CD4-positive, alpha-beta T cell treated with Interleukin-6 for 4 hours (primary cell): ENCODE measurements at places on chromosomes 7 and 10.
A peak's percentile ranks its signal among the peaks of the same experiment; 100 is the strongest.

- DNase-seq = no peak
These were observed 22.8 kb upstream of the CABCOCO1 start for GRCh38 chr10:61639952-61640351.

GRCh38 chr10:43090188-43090587, 13.3 kb downstream of the RET start:
- DNase-seq = no peak

DNA sequence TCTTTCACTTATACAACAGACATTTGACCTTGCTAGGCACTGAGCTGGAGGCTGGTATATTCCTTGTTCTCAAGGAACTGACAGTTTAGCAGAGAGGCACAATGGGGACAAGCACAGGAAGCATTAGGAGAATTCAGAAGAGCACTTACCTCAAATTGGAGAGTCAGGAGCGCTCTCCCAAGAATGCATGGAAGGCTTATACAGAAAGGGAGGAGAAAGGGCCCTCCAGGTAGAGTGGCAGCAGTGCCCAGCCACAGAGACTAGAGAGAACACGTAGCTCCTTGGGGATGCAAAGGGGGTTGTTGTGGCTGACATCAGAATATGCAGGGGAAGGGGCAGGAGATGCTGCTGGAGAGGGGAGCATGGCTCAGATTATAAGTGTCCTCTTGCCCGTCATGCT, 78.2 kb upstream of the MKLN1 start:
- DNase-seq = no peak

DNA sequence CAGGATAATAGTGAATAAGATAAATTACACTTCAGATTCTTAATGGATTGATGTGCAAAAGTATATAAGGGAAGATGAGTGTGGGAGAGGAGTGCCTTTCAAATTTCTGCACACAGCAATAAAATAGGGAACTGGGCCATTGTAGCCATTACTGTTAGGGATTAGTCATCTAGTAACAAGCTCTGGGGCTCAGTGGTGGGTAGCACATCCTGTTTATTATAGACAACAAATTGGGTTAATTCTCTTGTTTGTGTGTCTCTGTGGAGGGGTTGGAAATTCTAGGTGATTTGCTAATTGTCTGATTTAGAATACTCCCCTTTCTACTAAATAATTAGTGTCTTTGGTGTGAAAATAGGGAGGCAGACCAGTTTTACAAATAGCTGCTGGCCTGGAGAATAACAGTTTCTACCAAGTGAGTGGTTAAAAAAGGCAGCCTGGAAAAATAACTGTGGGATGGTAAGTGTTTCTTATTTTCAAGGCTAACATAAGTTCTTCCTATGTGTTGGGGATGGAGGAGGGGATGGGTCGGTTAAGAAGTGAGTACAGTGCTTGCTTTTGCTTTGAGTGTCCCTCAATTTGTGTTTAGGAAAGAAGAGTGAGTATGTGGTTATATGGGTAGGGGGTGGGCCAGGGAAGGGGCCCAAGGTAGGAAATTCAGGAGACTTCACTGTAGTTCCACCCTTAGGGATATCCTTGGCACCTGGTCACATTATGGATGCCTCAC, 43.3 kb upstream of the TMEM248 start:
- no peak for DNase-seq

GRCh38 chr7:98222533-98223195, 11.4 kb downstream of the BHLHA15 start:
- no peak for DNase-seq

DNA sequence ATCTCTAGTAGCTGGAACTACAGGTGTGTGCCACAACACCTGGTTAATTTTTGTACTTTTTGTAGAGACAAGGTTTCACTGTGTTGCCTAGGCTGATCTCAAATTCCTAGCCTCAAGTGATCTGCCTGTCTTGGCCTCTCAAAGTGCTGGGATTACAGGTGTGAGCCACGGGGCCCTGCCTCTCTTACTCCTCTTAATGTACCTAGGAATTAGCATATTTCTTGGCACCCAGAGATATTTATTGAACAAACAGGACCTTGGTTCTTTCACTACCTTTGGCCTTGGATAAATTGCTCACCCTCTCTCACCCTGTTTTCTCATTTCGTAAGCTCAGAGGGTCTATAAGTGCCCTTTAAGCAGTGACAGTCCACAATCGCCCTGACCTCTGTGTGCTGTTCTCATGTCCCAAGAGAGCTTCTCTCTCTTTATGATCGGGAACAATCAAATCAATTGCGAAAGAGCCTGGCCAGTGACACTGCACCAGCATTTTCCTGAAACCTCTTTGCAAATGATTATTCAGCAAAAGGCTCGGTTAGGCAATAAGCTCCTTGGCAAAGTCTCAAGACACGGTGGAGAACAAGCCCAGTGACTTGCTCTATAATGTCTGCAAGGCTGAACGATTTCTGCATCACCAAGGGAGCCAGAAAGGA, 117.7 kb downstream of the APBB1IP start:
- DNase-seq = no peak

- DNase-seq = no peak
These were observed 15.2 kb upstream of the PRPF18 start for GRCh38 chr10:13571541-13571940.

GRCh38 chr7:142134909-142135308, 23.4 kb downstream of the MGAM2 start:
- DNase-seq = no peak

DNA sequence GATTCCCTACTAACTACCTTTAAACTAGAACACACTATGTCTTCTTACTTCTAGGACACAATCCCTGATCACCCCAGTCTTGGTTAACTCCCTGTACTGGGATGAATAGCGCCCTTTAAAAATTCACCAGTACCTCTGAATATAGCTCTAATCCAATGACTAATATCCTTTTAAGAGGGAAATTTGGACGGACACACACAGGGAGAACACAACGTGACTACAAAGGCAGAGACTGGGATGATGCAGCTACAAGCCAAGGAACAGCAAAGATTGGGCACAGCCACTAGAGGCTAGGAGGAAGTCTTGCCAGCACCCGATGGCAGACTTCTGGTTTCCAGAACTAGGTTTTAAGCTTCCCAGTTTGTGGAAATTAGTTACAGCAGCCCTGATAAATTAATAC, 81.4 kb downstream of the MALSU1 start:
- no peak for DNase-seq

DNA sequence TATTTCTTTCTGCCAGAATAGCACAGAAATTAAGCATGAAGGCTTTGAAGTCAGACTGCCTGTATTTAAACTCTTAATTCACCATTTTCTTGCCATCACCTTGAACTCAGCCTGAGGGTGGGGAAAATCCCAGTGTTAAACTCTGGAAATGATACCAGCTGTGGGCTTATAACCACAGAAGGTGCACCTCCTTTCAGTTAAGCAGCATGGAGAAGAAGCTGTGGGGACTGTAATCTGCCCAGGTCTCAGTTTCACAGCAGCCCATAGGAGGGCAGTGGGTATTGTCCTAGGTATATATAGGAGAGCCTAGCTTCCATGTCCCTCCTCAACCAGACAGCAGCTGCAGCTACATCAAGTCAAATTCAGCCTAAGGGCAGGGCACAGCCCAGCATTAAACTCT, 241.6 kb downstream of the HPSE2 start:
- DNase-seq = no peak

DNA sequence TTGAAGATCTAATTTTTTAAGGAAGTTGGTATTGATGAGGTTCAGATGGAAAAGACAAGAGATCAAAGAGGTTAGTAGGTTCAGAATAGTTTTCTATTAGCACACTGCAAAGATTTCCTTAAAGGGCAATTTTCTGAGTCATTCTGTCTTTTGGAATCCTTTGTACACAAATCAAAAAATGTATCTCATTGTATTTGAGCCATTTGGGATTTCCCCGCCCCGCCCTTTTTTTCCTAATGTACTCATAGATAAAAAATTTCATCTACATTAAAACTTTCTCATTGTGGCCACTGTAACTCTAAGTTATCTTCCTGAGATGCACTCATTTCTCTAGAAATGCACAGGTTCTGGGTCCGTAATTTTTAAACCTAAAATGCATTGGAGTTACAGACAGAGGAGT, 12.1 kb downstream of the GIMAP6 start:
- no peak for DNase-seq

DNA sequence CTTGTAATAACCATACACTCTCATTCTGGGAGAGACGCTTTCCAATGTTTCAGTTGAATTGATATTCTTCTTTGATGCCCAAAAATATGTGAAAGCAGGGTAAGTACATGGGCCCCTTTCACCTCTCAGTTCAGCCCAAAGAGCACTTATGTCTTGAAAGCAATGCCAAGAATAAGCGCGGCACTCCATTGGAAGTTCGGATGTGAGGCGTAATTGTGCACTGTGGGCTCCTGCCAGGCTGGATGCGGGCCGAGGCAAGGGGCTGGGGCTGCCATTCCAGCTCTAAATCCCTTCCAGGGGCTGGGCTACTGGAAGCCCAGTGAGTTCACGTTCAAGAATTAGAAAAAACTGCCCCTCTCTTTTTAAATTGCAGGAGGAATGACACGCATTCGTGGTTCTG, 113.8 kb downstream of the EBF3 start:
- DNase-seq = no peak

GRCh38 chr7:4616116-4616515, 66.0 kb upstream of the FOXK1 start:
- no peak for DNase-seq

- no peak for DNase-seq
These were observed 256.5 kb upstream of the PPP2R2D start for GRCh38 chr10:131644289-131644688.

GRCh38 chr7:11239316-11239715, 265.6 kb downstream of the PHF14 start:
- no peak for DNase-seq

- DNase-seq = peak; percentile 32
These were observed 203.9 kb downstream of the FAM107B start for GRCh38 chr10:14570800-14571199.

GRCh38 chr10:132592790-132593383, 55.3 kb downstream of the INPP5A start:
- no peak for DNase-seq

GRCh38 chr7:116829041-116829440, 33.3 kb upstream of the CAPZA2 start:
- no peak for DNase-seq

- no peak for DNase-seq
These were observed 366 bp upstream of the TAF3 start for GRCh38 chr10:7817984-7818294.

GRCh38 chr7:158255156-158255555, 332.5 kb downstream of the PTPRN2 start:
- no peak for DNase-seq

DNA sequence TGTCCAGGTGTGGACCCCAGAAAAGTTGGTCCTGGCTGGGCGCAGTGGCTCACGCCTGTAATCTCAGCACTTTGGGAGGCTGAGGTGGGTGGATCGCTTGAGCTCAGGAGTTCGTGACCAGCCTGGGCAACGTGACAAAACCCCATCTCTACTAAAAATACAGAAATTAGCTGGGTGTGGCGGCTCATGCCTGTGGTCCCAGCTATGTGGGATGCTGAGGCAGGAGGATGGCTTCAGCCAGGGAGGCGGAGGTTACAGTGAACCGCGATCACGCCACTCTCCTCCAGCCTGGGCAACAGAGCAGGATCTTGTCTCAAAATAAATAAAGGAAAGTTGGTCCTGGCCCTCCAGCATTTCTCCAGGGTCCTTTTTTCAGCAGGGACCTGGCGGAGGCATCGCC, 1.4 kb downstream of the NUDT1 start:
- no peak for DNase-seq

DNA sequence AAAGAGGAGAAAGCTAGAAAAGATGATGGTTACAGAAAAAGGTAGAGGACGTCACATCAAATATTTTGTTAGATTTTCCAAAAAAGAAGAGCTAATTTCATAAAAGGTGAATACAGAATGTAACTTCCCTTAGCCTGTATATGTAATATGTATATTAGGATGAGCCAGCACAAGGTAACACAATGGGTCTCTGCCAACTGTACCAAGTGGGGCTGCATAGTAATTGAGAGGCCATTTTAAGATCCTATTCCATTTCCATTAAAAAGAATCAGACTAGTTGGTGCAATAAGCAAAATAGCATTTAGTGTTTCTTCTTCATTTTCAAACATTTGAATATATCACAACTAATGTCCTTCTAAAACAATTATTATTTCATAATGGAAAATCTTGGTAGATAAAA, 134.6 kb downstream of the SEMA3A start:
- no peak for DNase-seq

DNA sequence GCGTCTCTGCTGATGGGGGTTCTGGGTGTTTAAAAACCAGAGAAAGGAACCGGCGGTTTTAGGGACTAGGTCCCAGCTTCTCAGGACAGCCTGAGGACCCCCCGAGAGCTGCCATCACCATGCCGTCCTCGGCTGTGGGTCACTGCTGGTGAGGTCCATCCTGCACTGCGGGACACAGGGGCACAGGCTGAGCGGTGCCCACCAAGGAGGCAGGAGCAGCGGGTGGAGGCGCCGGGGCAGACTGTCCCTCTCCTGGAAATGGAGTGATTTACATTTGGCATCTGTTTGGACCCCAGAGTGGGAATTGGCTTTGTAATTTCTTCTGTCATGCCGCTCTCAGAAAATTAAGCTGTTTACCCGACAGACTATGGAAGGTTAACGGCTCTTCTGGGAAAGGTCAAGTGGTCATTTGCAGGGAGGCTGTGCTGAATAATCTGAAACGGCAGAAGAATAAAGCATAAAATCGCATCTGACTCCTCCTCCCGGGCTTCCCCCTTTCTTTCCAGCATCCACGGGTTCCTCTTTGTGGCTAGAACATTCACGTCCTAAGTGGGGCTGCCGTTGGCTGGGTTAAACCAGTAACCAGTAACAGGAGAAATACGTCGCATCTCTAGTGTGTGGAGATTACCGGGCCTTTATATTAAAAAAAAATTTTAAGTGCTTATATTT, 31.7 kb downstream of the LHPP start:
- DNase-seq = no peak

- DNase-seq = no peak
These were observed 49.5 kb upstream of the HDAC9 start for GRCh38 chr7:18445916-18446520.

DNA sequence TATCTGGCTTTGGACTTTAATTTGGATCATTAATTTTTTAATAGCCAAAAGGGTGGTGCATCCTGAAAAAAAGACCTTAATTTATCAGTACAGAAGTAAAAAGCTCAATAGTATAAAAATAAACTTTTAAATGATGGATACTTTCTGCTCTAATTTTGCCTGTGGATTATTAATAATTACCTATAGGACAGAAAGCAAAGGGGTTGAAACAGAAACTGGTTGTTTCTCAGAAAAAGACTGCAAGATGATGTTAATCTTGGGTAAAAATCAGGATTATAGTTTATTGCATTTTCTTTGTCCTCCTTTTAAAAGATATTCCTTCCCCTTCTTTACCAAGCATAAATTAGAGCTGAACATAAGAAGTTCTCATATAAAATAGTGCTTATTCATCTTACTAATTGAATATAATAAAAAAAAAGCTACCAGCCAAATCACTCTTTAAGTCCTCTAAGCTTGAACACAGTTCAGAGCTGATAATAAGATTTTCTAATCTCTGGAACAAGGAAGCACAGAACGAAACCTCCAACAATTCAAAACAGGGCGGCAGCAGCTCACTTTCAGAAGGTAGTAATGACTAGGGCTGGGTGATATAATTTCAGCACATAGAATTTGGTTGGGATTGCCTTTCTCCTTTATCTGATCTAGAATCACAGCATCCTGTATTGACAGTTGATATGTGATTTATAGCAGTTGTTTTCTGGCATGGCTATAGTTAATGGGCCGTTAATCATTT, 8.1 kb upstream of the GPR85 start:
- DNase-seq = no peak
